ENCODE measurements at places on chromosomes 2 and 18. TPM values are rescaled to one million over a fixed set of nuclear protein-coding genes. Genes with fewer than 3 reads are reported as not detected.

The MAP3K20 gene
- 51.4 TPM for total RNA-seq

The FAM228A gene
- not detected for total RNA-seq

The SLC30A3 gene
- 6.5 TPM for total RNA-seq

The CACNB4 gene
- total RNA-seq = 2.2 TPM

The TRAK2 gene
- 33.0 TPM for total RNA-seq

The SIX2 gene
- not detected for total RNA-seq

The CRYGD gene
- not detected for total RNA-seq

The KCMF1 gene
- 118 TPM for total RNA-seq

The GRB14 gene
- 0.10 TPM for total RNA-seq

The PPP1R7 gene
- total RNA-seq = 132 TPM

The LIPG gene
- 3.7 TPM for total RNA-seq

The GALR1 gene
- not detected for total RNA-seq

All from A172 (cell line).